ENCODE measurements at places on chromosomes 5 and 9.
A peak's percentile ranks its signal among the peaks of the same experiment; 100 is the strongest.

GRCh38 chr5:74356009-74356695 is 284.4 kb downstream of the ENC1 start:
- no peak for DNase-seq

DNA sequence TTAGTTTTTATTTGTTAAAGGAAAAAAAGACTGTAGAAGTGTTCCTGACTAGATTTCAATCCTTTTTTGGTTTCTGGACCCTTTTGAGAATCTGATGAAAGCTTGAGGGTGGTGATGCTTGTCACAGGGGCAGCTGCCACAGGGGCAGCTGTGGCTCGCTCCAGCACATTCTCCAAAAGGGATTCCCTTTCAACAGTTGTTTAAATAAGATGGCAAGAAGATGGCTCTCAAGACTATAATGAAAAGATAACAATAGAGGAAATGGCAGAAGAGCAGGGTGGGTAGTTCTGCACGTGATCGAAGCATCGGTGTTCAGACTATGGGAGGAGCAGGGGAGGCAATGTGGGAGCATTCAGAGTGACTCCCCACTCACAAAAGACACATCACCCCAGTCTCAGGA is 46.5 kb upstream of the TNFAIP8 start:
- no peak for DNase-seq

- no peak for DNase-seq
Observed at GRCh38 chr5:143435210-143435657, 31.7 kb upstream of the NR3C1 start.

DNA sequence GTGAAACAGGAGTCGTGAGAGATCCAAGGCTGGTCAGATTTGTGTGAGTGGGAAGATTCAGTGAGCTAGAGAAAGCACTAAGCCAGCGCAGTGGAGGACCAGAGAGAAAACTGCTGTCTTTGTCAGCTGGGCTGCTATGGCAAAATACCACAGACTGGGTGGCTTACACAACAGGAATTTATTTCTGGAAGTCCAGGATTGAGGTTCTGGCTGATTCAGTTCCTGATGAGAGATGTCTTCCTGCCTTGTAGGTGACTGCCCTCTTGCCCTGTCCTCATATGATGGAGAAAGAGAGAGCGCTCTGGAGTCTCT is 24.2 kb upstream of the ANKRD33B start:
- no peak for DNase-seq

DNA sequence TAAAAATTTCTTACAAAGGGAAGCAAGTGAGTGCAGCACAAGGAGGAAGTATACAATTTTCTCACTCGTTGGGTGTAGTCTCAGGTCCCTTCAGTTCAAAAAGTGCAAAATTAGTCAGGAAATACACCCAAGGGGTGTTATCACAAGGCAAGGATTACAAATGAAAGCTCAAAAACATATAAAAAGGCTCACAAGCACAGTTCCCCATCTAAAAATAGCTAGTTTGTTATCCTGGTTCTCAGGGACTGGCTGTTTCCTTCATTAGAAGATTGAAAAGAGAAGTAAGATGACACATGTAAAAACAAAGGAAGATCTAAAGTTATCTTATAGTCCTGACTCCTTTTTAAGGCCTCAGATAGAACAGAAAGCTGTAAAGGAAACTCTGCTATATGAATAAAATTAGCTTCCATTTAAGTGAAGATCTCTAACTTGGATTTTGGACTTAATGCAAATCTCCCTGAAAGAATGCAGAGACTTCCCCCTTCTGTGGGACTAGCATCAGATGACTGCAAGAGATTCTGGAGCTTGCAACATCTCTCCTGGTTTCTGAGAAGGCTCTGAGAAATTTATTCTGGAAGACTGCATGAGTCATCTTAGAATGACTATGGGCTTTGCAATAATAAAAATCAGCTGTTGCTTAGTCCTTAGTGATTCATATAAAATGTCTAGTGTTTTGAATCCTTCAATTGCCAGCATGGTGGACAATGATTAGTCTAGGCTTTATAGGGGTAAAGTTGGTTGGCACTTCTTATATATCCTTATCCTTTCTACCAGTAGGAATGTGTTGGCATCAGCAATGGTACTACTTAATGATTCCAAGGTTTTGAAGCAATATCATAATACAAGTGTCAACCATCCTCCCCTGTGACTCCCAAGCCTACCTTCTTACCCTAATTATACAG is 25.4 kb downstream of the DAB2 start:
- DNase-seq: no peak

DNA sequence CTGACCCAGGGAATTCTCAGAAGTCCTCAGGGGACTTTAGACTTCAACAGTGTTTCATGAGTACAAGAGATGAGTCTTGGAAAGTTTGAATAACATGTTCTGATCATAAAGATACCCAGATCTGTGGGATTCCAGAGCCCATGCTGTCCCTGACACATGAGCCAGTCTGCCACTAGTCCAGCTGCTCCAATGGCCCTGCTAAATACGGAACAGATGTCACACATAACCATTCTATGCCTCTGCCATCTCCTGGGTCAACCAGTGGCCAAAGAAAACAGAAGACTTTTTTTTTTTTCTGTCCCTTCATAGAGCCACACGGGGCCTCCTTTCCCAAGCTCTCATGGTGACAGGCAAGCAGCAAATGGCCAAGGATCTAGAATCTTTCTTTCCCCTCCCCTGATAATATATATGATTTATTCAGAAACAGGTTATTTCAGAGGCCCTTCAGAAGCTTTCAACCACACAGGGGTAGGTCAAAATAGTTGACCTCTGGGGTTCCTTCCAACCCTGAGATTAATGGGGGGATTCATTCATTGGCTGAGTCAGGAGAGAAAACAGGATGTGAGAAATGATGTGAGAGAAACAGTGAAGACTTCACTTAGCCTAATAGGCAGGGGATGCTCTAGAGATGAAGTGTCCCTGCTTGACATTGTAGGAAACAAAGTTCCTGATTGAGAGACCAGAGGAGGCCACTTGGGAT is 367.7 kb downstream of the CDK5RAP2 start:
- DNase-seq: no peak

DNA sequence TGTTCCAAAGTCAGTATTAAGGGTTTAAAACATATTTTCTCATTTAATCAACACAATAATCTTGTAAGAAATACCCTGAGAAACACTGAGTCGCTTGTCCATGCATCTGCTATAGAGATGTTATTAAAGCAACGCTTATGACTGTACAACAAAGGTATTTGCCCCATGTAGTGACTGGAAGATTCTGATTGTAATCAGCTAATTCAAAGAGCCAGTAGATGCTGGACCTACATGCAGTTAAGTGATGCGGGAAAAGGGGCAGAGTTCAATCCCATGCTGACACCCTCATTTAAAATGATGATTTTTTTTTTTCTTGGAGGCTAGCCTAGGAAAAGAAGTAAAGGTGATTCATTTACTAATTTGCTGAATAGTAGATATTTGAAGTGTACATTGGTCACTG is 149.3 kb upstream of the MTAP start:
- DNase-seq: no peak

GRCh38 chr9:97415146-97415545 is 3.2 kb downstream of the TDRD7 start:
- DNase-seq: no peak

GRCh38 chr5:38612851-38613250 is 56.4 kb upstream of the LIFR start:
- DNase-seq: no peak

GRCh38 chr9:108634204-108634603 is 221.6 kb downstream of the ACTL7B start:
- DNase-seq: no peak

- no peak for DNase-seq
Observed at GRCh38 chr5:147472664-147473475, 37.0 kb downstream of the DPYSL3 start.

GRCh38 chr9:110007477-110008270 is 200.3 kb downstream of the C9orf152 start:
- no peak for DNase-seq

- DNase-seq: no peak
Observed at GRCh38 chr9:111610149-111610548, 10.7 kb upstream of the PTGR1 start.

DNA sequence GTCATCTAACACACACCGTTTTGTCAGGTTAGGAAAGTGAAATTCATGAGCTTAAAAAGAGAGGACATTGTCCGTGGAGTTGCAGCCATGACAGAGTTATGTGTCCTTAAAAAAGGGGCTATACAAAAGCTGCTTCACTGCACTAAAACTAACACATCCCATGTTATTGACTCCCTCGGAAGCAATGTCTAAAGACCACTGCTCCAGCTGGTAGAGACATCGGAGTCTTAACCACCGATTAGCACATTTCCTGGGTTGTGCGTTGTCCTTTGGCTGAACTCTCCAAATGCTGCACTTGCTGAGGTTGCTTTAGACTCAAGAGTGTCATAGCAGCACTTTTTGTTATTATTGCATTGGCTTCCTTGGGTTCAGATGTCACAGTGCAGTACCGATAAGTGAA is 128.3 kb upstream of the C9orf72 start:
- DNase-seq: no peak

- no peak for DNase-seq
Observed at GRCh38 chr5:77696120-77696519, 57.6 kb upstream of the OTP start.

DNA sequence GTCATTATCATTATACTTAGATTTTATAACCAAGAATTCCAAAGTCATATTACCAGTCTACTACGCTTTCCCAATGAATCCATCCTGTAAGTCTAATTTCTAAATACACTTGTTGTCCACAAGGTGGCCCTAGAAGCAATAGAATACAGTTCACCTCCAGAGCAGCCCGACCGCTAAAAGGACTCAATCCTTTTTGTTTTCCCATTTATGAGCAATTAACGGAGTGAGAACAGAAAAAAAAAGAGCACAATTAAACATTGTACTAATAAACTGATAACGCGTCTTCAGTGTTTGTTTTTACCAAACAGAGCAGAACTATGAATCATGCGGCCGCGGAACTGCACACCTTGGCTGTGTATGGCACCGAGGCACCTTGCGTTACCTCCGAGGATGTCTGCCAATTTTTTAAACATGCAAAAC is 160.7 kb upstream of the DAPK1 start:
- DNase-seq: no peak

GRCh38 chr9:14888272-14888671 is 22.0 kb downstream of the FREM1 start:
- DNase-seq: no peak

DNA sequence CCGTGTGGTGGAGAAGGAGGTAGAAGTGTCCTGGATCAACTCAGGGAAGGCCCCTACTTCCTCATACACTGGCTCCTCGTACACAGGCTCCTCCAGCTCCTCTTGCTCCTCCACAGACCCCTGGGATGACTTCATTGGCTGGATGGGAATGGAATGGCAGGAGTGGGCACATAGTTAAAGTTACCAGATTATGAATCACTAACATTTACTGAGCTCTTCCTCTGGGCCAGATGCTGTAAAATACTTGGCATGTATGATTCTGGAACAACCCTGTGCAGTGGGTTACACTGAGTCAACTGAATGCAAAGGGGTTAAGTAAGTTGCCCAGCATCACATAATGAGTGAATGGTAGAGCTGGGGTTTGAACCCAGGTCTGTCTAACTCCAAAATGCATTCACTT is 3.1 kb upstream of the FCHSD1 start:
- DNase-seq: no peak

- no peak for DNase-seq
Observed at GRCh38 chr9:32728181-32728580, 55.2 kb upstream of the TMEM215 start.

- DNase-seq: no peak
Observed at GRCh38 chr5:99544356-99544755, 615.5 kb upstream of the CHD1 start.

DNA sequence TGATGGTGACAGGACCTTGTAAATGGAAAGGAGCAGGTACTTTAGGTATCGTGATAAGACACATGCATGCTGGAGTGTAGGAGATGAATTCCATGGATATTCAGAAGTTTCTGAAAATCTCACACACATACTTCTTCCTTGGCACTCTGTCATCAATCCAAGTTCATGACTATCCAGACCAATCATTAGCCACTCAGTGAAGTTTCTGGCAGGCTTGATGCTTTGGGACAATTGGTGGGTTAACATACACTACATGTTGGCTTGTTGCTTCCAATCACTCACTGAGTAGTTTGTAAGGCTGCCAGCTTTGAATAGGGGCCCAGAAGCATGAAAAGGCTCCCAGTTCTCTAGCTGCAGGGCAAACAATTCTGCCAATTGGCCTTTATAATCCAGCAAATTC is 147.6 kb downstream of the CEMIP2 start:
- no peak for DNase-seq

- DNase-seq: no peak
Observed at GRCh38 chr9:83574482-83574881, 36.3 kb upstream of the FRMD3 start.

DNA sequence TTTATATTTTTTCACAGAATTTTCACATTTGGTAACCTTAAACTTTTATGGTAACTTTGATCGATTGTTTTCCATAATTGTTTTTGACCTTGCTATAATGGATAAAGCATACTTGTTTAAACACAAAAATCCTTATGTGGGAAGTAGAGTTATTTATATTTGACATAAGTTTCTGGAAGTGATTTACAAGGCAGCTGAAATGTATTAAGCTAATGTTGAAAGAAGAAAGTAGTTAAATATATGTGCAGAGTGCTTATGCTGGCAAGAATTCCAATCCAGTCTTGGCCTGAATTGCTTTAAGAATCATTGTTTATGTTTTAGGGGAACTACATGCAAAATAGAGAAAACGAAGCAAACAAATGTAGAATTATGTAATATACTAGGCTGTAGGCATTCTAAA is 763.6 kb downstream of the TAF11L14 start:
- no peak for DNase-seq

GRCh38 chr9:132114102-132114707 is 34.5 kb upstream of the MED27 start:
- DNase-seq: no peak

DNA sequence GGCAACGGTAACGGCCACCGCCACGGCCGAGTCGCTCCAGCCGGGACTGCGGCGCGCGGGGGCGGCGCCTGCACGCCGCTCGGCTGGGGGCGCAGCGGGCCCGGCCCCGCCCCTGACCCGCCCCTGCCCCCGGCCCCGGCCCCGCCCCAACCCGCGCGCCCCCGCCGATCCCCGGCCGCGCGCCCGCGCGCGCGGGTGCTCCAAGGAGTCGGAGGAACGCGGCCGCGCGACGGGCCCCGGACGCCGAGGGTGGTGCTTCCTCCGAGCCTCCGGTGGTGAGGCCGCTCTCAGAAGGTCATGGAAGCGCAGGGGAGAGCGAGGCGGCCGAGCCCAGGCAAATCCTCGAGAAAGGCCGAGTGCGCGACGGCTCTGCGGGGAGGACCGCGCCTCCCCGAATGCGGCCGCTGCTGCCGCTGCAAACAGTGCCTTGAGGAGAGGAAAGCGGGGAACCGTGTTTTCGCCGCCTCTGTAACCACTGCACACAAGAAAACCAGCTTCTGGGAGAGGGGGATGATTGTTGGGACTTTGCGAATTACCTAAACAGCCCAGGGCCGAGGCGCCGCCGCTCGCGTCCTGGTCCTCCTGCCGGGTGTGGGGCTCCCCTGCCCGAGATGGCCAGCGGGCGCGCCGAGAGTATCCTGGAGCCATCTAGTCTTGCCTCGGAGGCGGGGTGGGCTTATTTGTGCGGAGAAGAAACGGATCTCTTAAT is at the start of gene LIFR:
Gene LIFR (minus strand): TSS at position 48 of the 709 bp plus-strand sequence. CDS start 25,999 bp downstream, outside the sequence.
- DNase-seq: peak; percentile 26
